Natural killer cell treated with Interleukin-12 subunit alpha and Interleukin-12 subunit beta and Interleukin-15 and Interleukin-18, amount 100 ng/mL, for 72 hours (primary cell): ENCODE measurements at places on chromosomes 5 and 9. TPM values are rescaled to one million over a fixed set of nuclear protein-coding genes. Genes with fewer than 3 reads are reported as not detected.

DNA sequence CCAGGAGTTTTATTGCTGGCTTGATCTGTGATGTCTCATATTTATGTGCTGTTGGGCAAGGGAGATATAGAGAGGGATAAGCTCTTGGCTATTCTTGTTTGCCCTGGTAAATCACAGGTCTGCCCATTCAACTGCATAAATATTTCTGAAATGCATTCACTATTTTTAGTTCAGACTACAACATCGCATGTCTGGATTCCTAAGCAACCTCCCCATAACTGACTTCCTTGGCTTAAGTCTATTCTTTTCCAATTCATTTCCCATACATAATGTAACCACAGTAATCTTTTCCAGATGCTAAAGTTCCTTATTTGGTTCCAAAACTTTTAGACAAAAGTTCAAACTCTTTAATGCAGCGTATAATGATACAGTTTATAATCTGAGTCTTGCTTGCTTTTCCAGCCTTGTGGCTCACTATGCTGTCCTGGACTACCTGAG is 321.4 kb upstream of the ACTBL2 start:
- DNase-seq, result no peak

DNA sequence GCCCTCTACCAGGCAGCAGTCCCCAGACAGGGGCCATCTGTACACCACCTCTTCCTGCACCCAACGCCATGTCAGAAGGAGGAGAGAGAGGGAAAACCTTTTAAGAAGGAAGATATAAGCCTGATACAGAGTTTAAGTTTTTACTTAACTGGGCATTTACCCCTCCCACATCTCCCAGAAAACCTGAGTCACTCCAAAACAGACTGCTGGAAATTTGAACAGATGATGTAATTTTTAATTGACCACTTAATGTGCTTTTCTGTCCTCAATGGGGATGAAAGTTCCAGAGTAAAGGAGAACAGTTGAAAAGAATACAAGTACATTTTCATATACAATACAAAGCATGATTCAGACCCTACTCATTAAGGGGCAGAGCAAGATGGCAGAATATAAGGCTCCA is 63.9 kb downstream of the TTC39B start:
- DNase-seq, result no peak

Gene GGTA1
- not detected for total RNA-seq

- no peak for DNase-seq
Observed at GRCh38 chr9:82091610-82092009, 103.0 kb downstream of the SPATA31D1 start.

Gene HTR1A
- total RNA-seq, result not detected

Gene IL4
- 2.6 TPM for total RNA-seq

Gene PIP5KL1
- 3.7 TPM for total RNA-seq

DNA sequence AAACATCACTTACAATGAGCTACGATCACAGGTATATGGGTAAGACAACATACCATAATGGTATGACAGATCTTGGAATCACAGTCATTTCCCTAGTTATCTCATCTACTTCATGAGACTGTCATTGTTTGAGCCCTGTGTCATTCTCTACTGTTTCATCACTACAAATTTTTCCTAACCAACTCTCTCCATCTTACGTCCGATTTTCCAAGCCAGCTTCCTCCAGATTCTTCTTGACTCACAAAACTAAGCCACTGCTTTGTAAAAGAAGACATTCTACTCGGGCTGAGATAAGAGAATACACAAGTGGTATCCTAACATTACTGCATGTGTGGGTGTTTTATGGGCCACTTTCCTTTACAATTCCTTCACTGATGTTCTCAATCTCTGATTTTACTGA is 49.6 kb downstream of the SERINC5 start:
- DNase-seq, result no peak

DNA sequence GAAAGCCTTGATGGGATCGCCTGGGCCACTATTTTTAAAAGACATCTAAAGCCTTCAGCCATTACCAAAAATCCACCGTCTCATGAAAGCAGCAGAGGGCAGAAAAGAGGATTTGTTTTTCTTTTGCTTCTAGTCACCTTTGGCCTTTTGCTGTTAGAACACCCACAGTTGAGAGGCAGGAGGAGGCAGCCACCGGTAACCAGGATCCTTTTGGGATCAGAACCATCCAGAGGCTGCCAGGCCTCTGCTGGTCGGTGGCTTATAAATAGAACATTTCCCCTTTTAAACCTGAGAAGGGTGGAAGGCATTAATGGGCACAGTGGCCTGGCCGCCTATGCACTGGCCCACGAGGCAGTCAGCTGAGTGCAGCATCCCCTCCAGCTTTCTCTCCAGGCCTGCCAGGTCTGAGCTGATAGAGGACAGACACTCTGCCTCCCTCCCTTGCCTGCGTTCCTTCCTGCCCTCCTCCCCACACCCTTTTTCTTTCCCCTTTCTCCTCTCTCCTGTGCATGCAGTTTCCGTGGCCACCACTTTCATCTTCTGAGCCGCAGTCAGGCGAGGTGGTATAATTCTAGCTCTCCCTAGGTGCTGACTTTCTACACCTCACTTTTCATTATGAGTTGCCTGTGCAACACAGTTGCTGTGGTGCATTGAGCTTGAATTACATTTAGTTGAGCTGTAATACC is 253.4 kb downstream of the ARHGAP26 start:
- DNase-seq, result no peak

- no peak for DNase-seq
Observed at GRCh38 chr5:122413722-122414121, 101.7 kb downstream of the SNCAIP start.

DNA sequence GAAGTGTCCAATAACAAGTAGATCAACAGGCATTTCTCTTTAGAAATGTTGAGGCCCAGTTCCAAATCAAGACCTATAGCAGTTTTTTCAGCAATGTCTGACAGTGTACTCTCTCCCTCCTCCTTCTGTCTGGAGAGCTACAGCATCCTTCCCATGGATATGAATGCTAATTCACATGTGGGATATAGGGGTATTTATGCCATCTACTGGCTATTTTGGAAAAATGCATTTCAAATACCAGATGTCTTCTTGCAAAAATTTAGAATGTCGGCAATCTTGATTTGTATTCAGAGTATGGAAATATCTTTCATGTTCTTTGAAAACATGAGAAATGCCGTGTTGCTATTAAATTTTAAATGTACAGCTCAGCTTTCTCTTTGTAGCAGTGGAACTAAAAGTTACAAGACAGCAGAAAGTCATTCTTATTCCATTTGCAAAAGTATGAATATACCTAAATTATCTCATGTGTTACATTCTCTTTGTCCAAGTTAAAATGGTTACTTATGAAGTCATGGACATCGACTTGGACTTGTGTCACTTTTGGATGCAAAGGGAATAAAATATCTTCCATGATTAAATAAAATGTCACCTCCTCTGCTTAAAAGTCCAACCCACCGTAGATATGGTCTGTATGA is 647.8 kb downstream of the TAF11L14 start:
- DNase-seq, result no peak

DNA sequence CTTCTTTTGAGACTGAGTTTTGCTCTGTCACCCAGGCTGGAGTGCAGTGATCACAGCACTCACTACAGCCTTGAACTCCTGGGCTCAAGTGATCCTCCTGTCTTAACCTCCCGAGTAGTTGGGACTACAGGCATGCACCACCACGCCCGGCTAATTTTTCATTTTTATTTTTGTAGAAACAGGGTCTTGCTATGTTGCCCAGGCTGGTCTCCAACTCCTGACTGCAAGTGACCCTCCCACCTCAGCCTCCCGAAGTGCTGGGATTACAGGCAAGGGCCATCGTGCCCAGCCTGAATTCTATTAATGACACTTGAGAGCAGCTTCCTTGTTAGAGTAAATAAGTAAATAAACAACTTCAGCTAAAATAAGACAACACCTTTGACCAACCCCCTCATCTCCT is 12.3 kb downstream of the ROR2 start:
- DNase-seq, result no peak

DNA sequence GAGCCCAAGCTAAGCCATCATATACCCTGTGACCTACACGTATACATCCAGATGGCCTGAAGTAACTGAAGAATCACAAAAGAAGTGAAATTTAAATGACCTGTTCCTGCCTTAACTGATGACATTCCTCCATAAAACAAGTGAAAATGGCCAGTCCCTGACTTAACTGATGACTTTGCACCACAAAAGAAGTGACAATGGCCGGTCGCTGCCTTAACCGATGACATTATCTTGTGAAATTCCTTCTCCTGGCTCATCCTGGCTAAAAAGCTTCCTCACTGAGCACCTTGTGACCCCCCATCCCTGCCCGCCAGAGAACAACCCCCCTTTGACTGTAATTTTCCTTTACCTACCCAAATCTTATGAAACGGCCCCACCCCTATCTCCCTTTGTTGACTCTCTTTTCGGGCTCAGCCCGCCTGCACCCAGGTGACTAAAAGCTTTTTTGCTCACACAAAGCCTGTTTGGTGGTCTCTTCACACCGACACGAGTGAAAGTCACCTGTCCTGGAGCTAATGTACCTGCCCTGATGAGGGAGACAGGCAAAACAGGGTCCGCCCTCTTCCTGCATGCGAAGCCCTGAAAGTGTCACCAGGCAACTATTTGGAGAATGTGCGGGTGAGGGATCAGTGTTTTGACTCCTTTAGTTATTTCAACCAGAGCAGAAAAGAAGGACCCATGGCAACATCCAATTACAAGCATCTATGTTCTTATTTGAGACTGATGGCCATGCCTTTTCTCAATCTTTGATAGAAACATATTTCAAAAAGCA is 266.1 kb downstream of the SMARCA2 start:
- DNase-seq, result no peak

GRCh38 chr5:175866377-175866907 is 4.9 kb upstream of the CPLX2 start:
- no peak for DNase-seq

GRCh38 chr9:130034570-130034969 is 8.4 kb downstream of the FNBP1 start:
- DNase-seq, result no peak

DNA sequence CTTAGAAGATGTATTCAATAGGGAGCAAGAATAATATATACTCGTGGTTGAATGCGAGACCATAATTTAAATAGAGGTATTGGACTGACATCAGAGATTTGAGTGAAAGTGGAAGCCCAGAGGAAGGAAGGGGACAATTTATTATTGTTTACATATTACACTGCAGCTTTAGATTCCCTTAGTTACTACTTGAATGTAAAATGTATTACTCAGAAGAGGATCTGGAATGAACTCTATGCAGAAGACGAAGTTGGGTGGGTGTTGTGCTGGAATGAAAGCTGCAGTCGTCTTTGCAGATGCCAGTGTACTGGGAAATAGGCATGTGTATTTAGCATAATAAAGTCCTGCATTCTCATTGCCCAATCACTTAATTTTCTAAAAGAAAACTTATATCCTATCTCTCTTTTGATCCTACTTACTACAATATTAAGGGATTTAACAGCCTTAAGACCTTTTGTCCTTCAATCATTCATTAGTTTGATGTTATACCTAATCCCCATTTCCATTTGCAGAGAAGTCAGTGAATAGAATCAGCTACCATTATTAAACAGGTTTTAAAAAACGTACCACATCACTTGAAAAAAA is 570.7 kb upstream of the WWC1 start:
- DNase-seq, result no peak

Gene ACOT12
- total RNA-seq, result not detected

Gene TPPP
- 0.05 TPM for total RNA-seq

Gene CDH10
- not detected for total RNA-seq

Gene IFNA2
- total RNA-seq, result not detected

- no peak for DNase-seq
Observed at GRCh38 chr9:21770871-21771560, 31.4 kb upstream of the MTAP start.

- DNase-seq, result no peak
Observed at GRCh38 chr9:9283159-9283986, 1329.4 kb downstream of the PTPRD start.

- DNase-seq, result no peak
Observed at GRCh38 chr5:154291917-154292316, 101.4 kb downstream of the GALNT10 start.

DNA sequence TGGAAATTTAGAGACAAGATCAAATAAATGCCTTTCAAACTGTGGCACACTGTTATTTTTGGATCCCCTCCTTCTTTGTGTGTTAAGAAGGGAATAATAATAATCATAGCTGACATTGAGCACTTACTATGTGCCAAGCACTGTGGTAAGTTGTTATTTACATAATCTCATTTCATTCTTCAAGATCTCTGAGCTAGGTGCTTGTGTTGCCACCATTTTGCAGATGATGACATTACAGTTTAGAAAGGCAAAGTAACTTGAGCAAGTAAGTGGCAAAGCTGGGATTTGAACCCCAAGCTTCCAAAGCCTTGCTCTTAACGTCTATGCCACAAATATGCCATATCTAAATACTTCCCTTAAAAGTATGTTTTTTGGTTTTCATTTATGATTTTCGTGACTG is 121.8 kb upstream of the TMEM161B start:
- DNase-seq, result no peak

Gene FGF10
- total RNA-seq, result not detected

Gene CCL27
- not detected for total RNA-seq

Gene CDC37L1
- 11.7 TPM for total RNA-seq

- no peak for DNase-seq
Observed at GRCh38 chr9:115694014-115694413, 459.6 kb upstream of the PAPPA start.

DNA sequence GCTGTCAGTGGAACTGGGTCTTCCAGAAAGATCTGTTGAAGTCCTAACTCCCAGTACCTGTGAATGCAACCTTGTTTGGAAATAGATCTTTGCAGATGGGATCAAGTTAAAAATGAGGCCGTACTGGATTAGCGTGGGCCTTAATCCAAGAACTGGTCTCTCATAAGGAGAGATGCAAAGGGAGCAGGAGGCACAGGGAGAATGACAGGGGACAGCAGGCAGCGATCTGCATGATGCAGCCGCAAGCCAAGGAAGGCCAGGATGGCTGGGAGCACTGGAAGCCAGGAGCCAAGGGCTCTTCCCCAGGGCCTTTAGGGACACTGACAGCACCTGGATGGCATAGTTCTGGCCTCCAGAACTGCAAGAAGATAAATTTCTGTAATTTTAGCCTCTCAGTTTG is 114.4 kb downstream of the ICE1 start:
- no peak for DNase-seq

- no peak for DNase-seq
Observed at GRCh38 chr9:105742088-105742487, 47.7 kb downstream of the TMEM38B start.
